ENCODE measurements at places on chromosomes 7 and 10.
A peak's percentile ranks its signal among the peaks of the same experiment; 100 is the strongest.

DNA sequence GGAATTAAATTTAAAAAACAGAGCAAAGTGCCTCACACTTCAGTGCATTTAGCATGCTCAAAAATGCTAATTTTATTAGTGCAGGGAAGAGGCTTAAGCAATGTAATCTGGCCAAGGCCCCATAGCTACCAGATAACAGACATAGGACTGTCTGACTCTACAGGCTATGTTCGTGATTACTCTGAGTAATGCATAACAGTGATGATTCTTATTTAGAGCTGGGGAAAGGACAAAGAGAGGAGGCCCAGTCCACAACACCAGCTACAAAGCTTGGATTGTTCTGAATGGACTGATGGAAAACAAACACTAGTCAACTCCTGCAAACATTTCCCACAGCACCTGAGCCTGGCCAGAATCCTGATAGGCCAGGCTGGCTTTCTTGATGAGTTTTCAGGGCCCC is 8.4 kb upstream of the CH25H start:
- no peak for DNase-seq

- no peak for DNase-seq
Measured at GRCh38 chr10:64571056-64571455, 1049.9 kb downstream of the REEP3 start.

GRCh38 chr7:67858931-67859330 is 862.3 kb downstream of the TYW1 start:
- no peak for DNase-seq

GRCh38 chr10:12041766-12042408 is 722 bp downstream of the UPF2 start:
- peak; percentile 33 for DNase-seq

GRCh38 chr10:133276435-133277201 is at the start of gene ADAM8:
TSS of gene ADAM8 (minus strand) at chr10:133276868. CDS start at chr10:133276817, 51 bp downstream.
- no peak for DNase-seq

DNA sequence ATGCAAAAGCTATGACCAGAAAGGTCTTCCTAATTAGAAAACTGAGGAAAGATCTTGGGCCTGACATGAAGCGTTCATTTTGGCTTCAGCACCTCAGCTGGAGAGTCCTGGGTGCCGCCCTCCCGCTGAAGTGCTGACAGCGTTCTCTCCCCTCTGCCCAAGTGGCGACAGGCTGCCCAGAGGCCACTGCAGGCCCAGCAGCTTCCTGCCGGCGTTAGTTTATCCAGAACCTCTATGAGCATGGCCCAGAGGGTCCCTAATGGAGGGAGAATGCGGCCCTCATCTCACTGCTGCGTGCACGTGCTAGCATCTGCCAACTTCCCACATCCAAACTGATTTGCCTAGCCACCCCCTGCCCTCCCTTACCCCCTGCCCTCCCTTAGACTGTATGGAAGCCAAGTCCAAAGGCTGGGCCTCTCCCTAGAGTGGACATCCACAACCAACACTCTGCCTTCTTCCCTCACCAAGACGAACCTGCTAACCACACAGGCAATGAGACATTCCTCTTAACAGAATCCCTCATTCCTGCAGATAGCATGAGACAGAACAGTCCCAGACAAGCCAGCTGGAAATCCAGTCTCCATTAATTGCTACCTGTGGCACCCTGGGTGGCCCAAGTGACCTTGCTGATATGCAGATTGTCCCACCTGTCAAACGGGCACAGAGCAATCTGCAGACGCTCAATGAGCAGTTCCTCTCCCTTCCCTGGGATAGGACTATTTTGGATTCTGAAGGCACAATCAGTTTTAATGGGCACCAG is 108.4 kb downstream of the C10orf90 start:
- DNase-seq = no peak

DNA sequence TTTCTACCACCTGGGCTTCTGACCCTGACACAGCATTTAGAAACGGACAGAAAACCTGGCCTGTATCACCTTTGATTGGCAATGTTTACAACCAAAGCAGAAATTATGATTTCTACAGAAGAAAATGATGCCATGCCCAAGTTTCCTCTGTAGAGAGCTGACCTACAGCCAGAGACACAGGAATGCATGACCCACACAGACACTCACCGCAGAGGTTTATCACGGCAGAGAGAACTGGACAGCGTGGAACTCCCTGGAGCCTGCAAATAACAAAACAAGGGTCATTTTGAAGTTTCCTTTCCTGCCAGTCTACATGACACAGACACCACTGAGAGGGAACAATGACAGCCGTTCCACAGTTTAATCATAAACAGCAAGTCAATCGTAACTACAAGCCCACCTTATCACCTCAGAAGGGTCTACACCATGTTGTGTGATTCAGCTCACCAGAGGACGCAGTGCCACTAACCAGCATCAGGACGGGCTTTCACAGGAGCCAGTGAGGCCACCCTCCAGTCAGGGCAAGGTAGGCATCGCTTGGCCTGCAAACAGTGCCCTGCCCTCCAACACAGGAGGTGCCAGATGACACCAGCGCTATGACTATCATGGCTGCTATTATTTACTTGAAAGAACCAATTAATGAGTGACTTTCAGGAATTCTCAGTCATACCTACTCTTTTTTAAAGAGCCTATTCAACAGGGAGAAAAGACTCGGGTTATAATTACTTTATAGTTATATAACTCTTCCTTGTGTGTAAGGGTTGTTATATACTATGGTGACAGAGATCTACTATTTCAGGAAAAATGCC is 139.9 kb downstream of the TNS3 start:
- DNase-seq = no peak

GRCh38 chr7:131562941-131563340 is 6.5 kb upstream of the PODXL start:
- no peak for DNase-seq

- DNase-seq = peak; percentile 21
Measured at GRCh38 chr10:70549962-70550458, 52.5 kb downstream of the PRF1 start.

DNA sequence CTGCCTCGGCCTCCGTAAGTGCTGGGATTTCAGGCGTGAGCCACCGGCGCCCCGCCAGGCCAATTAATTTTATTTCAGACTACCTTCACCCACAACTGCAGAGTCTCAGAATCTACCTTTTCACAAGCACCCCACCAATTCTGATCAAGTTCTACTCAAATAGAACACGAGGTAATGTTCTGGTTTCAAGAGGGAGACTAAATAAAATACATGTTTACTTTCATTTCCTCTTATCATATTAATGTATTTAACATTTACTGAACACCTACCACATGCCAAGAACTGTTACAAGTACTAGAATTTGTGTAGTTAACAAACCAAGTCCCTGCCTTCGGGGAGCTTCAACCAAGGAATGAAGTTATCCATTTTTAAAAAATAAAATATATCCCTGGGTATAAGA is 25.5 kb upstream of the RGS10 start:
- no peak for DNase-seq

- no peak for DNase-seq
Measured at GRCh38 chr7:157418204-157419034, 81.6 kb downstream of the DNAJB6 start.

DNA sequence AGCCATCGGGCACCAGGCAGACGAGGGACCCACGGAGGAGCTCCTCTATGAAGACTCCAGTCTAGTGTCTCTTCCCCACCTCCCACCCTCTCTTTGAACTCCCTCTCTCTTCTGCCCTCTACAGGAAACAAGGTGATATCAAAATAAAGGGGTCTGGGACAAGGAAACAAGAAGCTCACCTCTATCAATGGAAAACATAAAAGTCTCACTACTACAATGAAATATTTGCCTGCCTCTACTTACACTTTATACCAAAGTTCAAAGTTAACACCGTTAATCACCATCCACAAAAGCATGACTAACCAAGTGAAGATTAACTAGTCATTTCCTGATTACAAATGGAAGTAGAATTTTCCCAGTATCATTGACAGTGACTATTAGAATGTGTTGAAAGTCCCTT is 82.2 kb downstream of the PARD3 start:
- peak; percentile 82 for DNase-seq

- DNase-seq = no peak
Measured at GRCh38 chr7:27634671-27635493, 27.8 kb downstream of the HIBADH start.

- DNase-seq = no peak
Measured at GRCh38 chr7:148931470-148931869, 47.4 kb upstream of the EZH2 start.

- no peak for DNase-seq
Measured at GRCh38 chr10:71918992-71919391, 45.2 kb upstream of the CHST3 start.

- DNase-seq = peak; percentile 89
Measured at GRCh38 chr7:123538189-123538714, 3.9 kb upstream of the IQUB start.

DNA sequence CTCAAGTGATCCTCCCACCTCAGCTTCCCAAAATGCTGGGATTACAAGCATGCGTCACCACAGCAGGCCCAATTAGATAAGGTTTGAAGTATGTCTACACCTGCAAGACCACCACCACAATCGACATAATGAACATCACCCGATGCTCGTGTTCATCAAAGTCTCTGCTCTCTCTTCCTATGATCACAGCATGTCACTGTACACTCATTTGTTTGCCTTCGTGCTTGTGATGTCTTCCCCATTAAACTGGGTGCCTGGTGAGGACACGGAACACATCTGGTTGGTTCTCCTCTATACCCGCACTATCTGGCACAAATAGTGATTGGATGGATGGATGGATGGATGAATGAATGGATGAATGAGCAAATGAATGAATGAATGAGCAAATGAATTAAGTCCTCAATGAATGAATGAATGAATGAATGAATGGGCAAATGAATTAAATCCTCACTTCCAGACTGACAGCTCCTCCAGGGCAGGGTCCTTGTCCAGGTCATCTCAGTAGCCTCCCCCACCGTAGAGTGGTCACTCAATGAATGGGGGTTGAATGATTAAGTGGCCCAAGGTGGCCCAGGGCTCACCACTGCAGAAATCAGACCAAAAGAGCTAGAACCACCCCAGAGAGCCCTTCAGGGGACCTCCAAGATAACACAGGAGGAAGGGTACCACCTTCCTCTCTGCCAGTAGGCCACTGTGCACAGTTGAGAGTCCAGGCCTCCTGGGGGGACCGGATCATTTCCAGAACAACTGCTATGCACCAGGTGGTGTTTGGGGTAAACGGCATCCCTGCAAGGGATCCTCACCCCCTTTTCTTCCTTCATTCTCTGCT is 101.9 kb upstream of the TNRC18 start:
- DNase-seq = peak; percentile 69

GRCh38 chr7:91353848-91354247 is 89.6 kb downstream of the FZD1 start:
- DNase-seq = no peak

DNA sequence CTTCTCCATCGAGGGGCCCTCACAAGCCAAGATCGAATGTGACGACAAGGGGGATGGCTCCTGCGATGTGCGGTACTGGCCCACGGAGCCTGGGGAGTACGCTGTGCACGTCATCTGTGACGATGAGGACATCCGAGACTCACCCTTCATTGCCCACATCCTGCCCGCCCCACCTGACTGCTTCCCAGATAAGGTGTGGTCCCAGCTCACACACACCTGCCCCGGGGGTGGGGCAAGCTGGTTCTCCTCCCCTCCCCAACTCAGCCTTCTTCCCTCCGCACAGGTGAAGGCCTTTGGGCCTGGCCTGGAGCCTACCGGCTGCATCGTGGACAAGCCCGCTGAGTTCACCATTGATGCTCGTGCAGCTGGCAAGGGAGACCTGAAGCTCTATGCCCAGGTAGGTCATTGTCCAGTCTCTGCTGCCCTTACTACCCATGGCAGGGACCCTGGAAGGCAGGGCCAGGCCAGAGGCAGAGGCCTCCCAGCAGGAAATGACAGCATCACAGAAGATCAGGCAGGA is 11.0 kb downstream of the FLNC start:
- no peak for DNase-seq

GRCh38 chr10:44908066-44908749 is 2.9 kb upstream of the TMEM72 start:
- DNase-seq = no peak

GRCh38 chr10:73424478-73424877 is 8.9 kb downstream of the MSS51 start:
- DNase-seq = no peak

DNA sequence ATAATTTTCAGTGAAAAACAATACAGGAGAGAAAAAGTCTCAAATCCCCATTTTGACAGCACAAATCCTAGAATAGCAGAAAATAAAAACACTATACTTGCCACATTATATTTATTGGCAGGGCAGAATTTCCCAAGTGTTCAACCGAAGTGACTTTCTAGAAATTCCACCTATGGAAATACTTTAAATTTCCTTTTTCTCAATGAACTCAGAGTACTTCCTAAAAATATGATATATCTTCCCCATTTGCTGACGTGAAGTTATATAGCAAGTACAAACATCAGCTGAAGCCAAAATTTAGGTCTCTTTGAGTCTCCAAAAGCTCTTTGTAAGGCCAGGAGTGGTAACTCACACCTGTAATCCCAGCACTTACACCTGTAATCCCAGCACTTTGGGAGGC is 83.3 kb downstream of the NT5C2 start:
- DNase-seq = no peak

DNA sequence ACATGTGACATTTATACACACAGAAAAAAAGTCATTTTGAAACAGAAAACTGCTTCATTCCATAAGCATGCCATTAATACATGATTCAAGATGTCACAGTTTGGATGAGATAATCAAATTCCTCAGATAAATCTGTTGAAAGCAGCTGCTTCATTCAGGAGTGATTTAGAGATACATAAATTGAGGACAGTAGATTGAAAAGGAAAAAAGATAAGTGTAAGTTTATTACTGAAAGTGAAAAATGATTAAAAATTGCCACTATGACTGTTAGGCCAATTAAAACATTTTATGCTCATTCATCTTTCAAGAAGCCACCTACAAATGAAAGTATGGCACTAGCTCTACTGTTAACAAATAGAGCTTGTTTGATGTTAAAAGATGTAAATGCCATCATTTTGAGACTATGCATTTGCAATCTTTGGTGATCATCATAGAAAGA is 136.9 kb upstream of the CDK6 start:
- DNase-seq = peak; percentile 31

DNA sequence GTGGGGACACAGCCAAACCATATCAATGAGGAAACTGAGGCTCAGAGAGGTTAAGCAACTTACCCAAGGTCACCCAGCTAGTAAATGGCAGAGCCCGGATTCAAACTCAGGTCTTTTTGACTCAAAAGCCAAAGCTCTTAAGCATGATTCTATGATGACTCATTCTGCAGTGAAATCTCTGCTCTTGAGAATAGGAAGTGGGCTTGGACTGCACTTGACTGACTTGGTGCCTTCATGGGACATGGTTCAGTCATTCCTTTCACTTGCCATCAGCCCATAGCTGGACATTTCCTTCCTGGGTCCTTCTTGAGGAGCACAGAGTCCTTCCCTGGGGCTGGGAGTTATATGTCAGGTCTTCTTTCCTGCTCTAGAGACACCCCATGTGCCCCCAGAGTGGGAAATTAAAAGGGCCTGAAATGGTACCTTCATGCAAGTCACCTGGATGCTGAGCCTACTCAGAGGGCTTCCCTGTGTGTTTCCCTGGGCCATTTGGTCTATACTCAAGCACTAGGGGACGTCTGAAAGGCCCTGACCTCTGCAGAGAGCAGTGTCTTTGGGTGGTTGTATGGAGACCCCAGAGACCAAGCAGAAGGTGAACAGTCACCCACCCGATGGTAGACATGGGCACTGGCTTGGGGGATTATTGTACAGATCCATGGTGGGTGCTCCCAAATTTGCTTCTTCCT is 62.4 kb upstream of the SDK1 start:
- no peak for DNase-seq

GRCh38 chr7:98500764-98501163 is 99.9 kb upstream of the BAIAP2L1 start:
- DNase-seq = no peak

- DNase-seq = peak; percentile 85
Measured at GRCh38 chr10:31697271-31698180, 231.1 kb downstream of the ARHGAP12 start.
